Forelimb muscle (tissue), 1 donor: ENCODE measurements at places on chromosomes 3 and 15.

DNA sequence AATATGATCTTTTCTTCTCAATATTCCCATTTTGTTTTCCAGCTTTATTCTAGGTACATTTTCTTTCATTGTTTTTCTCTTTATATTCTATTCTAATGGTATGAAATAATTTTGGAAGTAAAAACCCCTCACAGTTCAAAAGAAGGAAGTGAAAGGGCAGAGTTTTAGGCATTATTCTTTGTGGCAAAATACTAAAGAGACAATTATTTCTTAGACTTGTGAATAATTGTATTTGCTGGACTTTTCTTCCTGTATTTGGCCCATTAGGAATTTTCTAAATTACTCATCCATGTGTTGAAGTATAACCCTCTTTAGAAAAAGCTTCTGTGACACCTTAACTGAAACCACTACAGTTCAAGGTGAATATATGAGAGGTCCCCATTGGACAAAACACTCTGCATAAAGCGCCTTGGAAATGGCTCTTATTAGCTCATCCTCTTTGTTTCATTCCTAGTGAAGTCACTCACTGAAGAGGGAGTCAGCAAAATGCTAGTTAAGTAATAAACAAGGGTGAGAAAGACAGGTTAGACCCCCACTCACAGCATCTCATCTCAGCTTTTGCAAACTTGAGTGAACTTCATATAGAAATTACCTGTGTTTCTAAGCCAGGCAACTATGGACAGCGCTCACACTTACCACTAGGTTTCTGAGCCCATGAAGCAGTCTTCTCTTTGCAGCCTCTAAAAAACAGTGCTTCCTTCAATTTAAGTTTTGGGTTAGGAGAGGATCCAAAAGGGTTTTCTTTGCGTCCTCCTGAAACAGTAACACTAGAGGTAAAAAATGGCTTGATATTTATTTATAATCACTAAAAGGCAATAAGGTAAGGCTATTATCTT lies 327.5 kb downstream of the ARPP21 start:
- DNase-seq: no peak

- DNase-seq: no peak
Measured at GRCh38 chr3:138653567-138653966, 45.0 kb downstream of the FAIM start.

DNA sequence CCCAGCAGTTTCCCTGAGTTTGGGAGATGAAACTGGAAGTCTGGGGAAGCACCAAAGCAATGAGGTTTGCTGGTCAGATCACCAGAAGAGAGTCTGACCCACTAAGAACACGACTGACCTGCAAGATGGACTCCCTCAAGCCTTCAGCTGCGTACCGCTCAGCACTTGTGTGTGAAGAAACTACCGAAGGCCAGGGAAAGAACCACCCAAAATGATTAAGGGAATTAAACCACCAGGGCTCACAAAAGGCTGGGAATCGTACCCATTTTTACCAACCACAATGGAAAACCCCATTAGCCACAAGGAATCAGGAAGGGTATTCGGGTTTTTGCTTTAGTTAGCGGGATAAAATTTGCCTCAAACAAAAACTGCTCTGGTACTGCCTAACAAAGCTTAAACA lies 21.6 kb downstream of the ATP13A3 start:
- DNase-seq: no peak

DNA sequence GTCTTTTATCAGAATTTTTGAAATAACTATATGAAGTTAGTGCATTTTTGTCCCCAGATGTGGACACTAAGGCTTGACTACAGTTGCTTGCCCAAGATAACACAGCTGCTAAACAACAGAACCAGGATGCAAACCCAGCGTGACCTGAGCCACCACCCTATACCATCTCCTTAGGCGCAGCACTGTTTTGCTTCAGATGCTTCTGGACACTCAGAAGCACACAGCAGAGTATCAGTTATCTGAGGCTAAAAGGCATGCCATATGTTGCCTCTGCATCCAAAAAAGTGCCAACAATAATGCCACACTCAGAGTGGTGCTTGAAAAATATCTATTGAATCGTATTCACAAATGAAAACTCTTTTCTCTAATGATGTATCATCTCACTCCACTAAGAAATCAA lies 24.5 kb downstream of the KCNMB2 start:
- no peak for DNase-seq

DNA sequence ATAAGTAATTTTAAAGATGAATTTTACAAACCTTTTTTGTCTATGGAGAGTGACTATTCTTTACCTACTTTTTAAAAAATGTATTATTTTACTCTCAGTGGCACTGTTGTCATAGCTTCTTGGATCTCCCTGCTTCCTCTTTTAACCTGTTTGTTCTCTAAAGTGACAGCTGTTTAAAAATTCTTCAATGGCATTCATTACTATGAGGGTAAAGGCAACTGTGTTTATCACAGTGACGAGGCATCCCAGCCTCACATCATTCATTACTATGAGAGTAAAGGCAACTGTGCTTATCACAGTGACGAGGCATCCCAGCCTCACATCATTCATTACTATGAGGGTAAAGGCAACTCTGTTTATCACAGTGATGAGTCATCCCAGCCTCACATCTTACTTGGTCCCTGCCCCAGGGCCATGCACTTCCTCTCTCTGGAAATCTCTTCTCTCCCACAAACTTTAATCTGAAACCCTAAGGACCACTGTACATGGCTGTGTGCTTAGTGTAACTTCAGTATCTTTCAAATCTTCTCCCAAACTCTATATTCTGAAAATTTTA lies 101.7 kb upstream of the ZNF717 start:
- no peak for DNase-seq

GRCh38 chr15:25435474-25436243 lies 3.2 kb downstream of the UBE3A start:
- DNase-seq: no peak

GRCh38 chr3:8622873-8623691 lies 21.5 kb downstream of the SSUH2 start:
- no peak for DNase-seq

DNA sequence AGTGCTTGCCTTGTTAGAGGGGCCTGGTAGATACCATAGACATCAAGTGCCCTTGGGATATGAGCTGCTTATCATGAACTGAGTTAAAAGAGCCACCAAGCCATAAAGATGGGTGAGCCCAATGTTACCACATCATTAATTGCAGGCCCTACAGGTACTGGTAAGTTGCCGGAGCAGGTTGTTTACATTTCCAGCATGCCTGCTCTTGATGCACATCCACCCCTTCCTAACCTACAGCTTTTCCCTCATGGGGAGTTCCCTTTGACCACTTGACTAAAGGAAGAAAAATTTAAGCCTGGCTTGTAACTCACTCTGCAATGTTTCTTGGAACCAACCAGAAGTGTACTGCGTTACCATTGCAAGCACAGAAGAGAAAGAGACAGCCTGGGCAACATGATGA lies 24.7 kb upstream of the ULK4 start:
- no peak for DNase-seq

- no peak for DNase-seq
Measured at GRCh38 chr15:75651810-75652543, 4.3 kb downstream of the SNX33 start.

DNA sequence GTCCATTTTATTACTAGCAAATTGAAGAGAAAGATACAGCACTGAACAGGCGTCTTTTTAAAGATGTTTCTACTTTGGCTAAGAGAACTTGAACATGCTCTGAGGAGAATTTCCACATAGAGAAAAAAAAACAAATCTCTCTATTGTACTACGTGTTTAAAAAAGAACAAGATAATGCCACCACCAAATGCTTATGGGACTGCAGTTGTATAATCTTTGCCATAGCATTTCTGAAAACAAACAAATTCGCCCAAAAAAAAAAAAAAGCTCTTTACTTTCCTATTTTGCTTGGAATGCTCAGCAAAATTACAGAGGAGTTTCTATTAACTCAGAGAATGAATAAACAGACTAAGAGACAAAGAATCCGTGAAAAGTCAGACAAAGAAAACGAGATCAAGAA lies 114.2 kb downstream of the CNTN3 start:
- DNase-seq: no peak

DNA sequence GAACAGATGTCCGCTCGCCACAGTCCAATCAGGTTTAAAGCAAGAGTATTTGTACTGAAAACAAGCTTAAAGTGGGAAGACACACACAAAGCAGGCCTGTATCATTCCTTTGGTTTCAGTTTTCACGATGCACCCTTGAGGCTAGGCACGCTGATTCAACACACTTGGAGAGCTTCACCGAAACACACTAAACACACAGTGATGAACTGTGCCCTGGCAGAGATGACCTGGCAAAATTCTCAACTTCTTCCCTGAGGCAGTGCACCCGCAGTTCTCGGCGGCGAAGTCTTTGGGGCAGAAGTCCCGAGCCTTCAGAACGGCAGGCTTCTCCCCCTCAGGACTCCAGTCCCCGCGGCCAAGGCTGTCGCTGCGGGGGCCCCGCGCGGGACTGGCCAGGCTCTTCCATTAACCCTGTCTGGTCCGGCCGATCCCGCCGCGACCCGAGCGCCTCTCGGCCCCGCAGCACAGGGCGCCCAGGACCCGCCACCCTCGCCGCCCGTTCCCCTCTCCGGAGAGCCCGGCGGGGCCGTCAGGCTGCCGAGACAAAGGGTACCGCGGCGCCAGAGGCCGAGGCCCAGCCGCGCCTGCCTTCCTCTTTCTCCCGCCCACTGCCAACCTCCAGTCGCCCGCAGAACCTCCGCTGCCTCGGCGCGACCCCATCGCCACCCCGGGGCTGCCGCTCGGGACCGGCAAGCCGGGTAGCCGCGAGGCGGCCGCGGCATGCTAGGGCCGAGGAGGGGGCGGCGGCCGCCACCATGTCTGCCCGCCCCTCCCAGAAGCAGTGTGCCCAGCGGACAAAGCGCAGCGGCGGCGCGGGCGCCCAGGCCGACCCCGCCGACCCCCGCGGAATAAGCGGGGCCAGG lies 792 bp downstream of the GABPB1 start:
- DNase-seq: peak; percentile 72

- peak; percentile 75 for DNase-seq
Measured at GRCh38 chr3:171811295-171811912, 1.1 kb upstream of the PLD1 start.

- DNase-seq: no peak
Measured at GRCh38 chr15:66102563-66103292, 150.8 kb downstream of the MEGF11 start.

DNA sequence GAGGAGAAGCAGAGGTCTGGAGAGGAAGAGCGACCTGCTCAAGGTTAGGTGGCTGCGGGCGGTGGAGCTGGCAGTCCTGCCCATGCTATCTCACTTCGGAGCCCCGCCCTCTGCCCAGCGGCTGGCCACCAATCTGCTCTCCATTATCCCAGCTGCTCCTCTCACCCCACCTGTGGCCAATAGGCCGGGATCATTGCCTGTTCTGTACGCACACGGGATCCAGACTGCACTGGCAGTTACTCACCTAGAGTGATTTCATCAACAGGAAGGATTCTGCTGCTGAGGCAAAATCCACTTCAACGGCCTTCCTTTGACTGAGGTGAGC lies 100.6 kb downstream of the TLE3 start:
- no peak for DNase-seq

DNA sequence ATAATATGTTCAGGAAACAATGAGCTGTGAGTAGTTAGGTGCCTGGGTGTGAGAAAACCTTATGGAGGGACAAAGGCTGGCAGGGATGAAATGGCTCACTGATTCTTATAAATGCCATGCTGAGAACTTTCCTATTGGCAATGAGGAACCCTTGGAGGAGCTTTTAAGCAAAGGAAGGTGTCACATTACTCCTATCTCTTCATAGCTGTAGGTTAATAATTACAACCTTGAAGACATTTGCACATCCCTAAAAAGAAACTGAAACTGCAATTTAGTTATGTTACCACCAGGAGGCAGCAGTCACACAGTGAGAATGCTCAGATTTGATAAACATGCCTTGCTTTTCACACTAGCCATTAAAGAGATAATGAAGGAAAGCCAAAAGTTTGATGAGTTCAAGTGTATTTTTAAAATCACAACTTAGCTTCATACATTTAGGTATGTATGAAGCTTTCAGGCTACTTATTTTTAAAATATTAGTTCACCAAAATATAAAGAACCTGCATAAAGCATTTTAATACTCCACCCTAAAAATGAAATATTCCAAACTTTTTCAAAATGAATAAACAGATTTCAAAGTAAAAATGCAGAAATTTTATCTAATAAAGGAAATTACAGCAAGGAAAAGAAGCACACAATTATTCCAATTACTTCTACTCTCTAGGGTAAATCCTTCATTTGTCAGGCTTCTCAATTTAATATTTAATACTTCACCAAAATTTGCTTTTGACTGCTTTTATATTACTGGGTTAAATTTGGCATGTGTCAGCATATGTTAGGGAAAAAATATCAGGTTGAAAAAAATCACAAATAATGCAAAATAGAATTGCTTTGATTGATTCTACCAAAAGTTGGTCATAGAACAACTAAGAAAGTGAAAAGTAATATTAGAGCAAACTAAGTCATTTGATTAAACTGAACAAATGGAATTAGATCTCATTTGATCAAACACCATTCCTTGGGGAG lies 136.9 kb upstream of the SLC2A2 start:
- DNase-seq: no peak

DNA sequence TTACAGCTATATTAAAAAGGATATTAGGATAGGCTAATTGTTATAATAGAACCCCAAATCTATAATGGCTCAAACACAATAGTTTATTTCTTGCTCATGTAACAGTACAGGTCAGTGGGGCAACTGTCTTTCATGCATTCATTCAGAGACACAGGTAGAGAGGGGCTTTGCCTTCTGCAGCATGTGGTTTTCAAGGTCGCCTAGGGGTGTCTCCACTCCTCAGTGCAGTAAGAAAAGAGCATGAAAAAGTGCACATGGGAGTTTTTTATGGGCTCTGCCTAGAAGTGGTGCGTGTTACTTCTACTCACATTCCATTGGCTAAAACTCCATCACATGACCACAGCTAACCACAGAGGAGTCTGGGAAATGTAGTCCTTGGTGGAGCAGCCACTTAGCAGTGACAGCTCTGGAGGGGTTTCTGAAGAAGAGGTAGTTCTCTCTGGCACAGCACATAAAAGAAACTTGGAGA lies 1.8 kb downstream of the ZBTB38 start:
- peak; percentile 77 for DNase-seq

DNA sequence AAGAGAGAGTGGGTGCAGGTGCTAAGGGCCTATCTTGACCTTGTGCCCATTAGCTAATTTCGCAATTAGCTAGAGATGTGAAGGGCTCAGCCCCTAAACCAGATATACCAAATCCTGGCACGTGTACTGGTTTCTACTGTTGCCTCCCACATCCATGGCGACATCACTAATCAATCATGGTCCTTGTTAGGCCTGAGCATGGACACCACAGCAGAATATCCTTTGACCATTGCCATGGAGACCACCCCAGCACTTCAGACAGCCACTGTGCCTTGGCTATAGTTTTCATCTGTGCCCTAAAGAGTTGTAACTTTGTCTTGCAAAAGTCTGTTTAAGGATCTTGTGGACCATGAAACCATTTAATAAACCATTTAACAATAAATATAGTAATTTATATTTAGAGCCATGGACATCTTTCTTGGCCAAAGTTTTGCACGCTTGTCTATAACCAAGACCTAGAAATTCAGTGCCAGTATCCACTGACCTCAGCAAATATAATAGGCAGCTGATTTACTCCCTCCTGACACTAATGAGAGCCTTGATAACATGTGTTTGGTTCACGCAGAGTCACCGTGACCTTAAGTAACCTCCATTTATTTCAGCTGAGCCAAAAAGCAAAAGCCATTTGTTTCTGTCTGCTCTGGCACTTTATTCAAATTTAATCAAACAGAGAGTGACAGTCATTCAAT lies 43.4 kb downstream of the COLQ start:
- DNase-seq: no peak

GRCh38 chr3:63961891-63962290 lies 49.7 kb upstream of the SCAANT1 start:
- no peak for DNase-seq
